ENCODE measurements at places on chromosomes 4 and X. TPM values are rescaled to one million over a fixed set of nuclear protein-coding genes. Genes with fewer than 3 reads are reported as not detected.
A peak's percentile ranks its signal among the peaks of the same experiment; 100 is the strongest.

DNA sequence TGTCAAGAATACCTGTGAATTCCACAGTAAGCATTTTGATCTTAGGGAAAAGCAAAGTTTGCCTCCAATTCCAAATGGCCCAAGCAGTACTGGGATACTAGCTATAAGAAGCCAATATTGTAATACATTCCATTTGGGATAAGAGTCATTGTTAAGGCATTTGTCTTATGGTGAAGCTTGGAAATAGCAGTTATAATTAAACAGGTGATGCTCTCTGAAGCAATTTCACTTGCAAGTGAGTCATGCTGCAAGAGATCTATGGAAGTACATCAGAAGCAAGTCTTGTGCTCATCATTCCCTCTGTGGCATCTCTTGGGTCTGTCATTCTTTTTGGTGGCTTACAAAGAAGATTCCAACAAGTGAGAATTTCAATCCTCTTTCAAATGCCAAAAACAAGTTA lies 386.4 kb upstream of the RPS6KA3 start:
- no peak for DNase-seq

DNA sequence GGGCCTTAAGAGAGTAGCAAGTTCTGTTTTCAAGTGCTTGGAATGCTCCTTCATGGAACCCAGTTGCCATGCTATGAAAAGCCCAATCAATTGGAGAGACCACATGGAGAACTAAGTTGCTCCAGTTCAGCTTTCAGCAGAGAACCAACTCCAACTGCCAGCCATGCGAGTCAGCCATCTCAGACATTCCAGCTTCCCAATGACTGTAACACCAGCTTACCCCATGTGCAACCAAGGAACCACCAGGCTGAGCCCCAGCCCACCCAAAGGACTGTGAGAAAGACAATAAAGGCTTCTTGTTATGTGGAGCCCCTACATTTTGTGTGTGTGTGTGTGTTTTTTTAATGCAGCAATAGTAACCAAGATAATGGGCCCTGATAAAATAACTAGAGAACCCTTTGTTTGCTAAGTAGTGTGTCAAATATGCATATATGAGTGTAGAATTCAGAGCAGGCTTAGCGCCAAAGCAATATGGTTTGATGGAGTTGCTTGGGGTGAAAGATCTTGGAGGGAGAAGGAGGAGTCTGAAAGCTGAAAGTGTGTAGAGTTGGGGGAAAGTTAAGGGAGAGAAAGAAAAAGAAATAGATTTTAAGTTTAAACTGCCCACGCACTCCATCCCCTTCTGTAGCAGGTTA lies 35.0 kb upstream of the CCKAR start:
- DNase-seq = no peak

DNA sequence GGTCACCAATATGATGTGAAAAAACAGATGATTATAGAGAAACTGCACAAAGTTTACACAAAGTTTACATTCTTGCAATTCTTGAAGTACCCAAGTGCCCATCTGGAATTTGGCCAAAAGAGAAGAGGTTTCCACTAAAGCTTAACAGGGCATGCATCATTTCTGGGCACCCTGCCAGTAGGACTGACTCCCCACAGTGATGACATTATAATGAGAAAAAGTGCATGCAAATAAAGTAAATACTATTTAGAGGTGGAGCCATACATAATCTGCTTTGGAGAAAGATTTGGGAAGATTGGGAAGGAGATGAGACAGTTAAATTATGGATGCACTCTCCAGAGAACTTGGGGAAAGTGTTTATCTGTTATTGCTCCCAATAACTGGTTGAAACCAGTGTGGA lies 93.7 kb upstream of the TRPC3 start:
- no peak for DNase-seq

Gene NKX3-2
- total RNA-seq = not detected

- DNase-seq = no peak
Measured at GRCh38 chr4:152221816-152222516, 313.9 kb downstream of the FBXW7 start.

Gene S100G
- not detected for total RNA-seq

- no peak for DNase-seq
Measured at GRCh38 chr4:116847616-116848015, 237.8 kb downstream of the TRAM1L1 start.

Gene F8A3
- not detected for total RNA-seq

- no peak for DNase-seq
Measured at GRCh38 chr4:185735866-185736400, 76.1 kb downstream of the SORBS2 start.

DNA sequence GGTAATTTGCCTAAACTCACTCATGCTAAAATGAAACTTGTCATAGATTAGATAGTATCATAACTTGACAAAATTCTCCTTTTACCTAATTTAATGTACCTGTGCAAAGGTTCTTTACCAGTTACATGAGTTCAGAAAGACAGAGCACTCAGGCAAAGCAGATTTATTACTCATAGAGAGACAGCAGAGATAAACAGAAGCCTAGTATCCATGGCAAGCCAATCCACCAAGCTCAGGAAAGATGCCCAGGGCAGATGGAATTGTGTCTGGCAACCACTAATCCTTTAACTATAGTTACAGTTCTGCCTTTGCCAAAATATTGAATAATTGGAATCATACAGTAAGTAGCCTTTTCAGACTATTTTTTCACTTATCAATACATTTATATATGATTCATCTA lies 826.2 kb downstream of the TECRL start:
- DNase-seq = no peak

DNA sequence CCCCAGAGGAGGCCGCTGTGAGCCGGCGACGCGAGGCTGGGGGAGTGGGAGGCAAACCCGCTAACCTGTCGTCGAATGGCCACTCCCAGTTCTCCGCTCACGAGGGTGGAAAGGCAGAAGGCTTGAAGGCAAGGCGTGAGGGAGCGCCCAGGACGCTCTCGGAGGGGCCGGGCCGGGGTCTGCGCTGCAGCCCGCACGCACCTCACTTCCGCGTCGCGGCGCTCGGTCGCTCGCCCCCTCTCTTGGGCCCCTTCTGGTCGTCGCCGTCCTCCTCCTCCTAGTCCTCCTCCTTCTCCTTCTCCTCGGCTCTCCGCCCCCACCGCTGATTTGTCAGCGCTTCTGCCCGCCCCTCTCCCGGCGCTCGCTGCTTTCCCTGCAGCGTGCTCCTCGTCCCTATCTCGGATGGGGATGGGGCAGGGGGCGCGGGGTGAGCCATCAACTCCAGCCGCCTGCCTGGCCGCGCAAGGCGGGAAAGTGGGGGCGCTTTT lies at the start of gene SNCA:
TSS of gene SNCA (minus strand) at position 265 of the 488 bp plus-strand sequence. CDS start 1,494 bp downstream, outside the sequence.
- DNase-seq = peak; percentile 66

DNA sequence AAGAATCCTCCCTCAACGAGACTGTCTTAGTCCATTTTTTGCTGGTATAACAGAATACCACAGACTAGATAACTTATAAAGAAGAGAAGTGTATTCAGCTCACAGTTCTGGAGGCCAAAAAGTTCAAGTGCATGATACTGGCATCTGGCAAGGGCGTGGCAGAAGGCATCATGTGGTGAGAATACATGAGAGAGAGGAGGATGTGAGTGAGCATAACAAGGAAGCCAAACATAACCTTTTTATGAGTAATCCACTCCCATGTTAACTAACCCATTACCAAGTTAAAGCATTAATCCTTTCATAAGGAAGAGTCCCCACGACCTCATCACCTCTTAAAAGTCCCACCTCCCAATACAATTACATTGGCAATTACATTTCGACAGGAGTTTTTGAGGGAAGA lies 504.6 kb downstream of the IQCM start:
- no peak for DNase-seq

- no peak for DNase-seq
Measured at GRCh38 chrX:136708348-136708747, 60.4 kb downstream of the CD40LG start.

Gene CCNA2
- total RNA-seq = 0.81 TPM

GRCh38 chrX:153865321-153865580 lies 20.7 kb downstream of the L1CAM start:
- no peak for DNase-seq

Gene FAM9C
- total RNA-seq = 0.35 TPM

GRCh38 chrX:149370097-149370496 lies 135.0 kb downstream of the IDS start:
- DNase-seq = no peak

Gene SLC9B1
- total RNA-seq = 0.65 TPM

Gene UCHL1
- 9.5 TPM for total RNA-seq

DNA sequence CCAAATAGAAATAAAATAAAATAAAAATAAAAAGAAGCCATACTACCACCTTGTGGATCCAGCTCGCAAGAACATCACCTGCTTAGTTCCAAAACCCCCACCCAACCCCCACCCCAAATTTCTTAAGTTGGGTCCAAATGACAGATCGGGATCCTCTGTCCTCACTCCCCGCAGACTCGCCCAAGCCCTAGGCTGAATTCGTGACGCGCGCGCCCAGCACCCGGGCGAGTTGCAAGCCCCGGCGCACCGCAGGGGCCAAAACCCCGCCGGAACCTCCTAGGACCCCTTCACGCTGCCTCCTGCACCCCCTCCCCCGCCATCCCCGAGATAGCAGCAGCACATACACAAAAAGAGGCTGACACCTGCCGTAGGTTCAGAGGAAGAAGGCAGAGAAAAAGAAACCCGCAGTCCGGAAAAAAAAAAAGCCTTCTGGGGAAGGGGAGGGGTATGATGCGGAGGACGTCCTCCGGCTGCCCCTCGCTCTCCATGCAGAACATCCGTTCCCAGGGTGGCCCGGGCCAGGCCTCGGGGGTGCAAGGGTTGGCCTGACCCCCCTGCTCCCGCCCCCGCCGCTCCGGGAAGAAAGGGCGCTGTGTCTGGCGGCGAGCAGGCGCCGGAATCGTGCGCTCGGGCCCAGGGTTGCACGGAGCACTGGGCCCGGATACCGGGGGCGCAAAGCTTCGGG lies 2.6 kb downstream of the NLGN4X start:
- DNase-seq = peak; percentile 32

Gene CYBB
- total RNA-seq = 28.8 TPM

- DNase-seq = no peak
Measured at GRCh38 chrX:20130357-20130756, 11.3 kb downstream of the EIF1AX start.

DNA sequence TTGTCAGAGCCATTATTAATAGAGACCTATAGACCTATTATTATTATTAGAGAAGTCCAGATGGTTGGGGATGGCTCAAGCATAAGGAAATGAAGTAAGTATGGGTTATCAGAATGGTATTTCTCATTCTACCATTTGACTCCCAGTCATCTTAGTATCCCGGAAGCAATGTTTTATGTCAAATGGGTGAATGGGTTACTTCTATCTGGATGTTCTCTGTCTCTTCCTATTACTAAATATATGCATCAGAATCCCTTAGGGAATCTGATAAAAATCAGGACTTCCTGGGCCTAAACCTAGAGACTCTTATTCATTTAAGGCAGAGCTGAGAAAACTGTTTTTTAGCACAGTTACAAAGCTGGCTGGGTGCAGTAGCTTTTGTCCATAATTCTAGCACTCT lies 149.9 kb downstream of the SLC10A7 start:
- DNase-seq = no peak

DNA sequence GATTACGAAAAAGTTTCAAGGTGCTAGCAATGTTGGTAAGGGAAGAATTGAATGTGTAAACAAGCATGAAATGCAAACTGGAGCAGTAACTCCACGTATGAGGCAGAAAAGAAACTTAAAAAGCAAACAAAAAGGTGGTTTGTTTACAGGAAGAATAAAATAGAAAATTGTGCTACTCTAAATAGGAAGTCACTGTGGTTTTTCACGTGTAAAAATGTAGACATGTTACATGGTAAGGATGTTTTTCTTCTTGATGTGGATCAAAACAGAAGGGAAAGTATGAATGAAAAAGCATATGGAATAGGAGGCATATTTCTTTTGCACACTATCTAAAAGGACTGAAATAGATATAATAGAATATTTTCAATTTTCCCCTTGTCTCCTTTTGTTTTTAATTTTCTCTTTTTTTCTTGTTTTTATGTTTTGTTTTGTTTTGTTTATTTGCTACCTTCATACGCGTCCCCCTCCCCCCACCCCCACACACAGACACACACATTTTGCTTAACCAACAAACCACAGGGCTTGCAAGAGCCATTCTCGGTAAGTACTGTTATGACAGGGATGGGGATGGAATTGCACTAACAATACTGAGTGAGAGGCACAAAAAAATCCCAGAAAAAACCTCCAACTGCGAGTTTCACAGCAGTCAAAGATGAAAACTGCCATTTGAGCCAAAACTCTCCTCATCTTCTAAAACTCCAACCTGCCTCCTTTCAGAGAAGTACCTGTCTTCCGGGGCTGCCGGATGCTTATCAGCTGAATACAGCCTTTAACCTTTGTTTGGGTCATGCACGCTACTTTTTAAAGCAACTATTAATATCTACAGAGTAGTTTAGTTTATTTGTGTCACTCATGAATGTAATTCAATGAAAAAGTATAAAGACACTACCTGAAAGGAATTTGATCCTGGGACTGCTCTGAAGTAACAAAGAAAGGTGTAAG lies 135.8 kb downstream of the IL15 start:
- DNase-seq = no peak

Gene USP53
- total RNA-seq = 34.7 TPM

DNA sequence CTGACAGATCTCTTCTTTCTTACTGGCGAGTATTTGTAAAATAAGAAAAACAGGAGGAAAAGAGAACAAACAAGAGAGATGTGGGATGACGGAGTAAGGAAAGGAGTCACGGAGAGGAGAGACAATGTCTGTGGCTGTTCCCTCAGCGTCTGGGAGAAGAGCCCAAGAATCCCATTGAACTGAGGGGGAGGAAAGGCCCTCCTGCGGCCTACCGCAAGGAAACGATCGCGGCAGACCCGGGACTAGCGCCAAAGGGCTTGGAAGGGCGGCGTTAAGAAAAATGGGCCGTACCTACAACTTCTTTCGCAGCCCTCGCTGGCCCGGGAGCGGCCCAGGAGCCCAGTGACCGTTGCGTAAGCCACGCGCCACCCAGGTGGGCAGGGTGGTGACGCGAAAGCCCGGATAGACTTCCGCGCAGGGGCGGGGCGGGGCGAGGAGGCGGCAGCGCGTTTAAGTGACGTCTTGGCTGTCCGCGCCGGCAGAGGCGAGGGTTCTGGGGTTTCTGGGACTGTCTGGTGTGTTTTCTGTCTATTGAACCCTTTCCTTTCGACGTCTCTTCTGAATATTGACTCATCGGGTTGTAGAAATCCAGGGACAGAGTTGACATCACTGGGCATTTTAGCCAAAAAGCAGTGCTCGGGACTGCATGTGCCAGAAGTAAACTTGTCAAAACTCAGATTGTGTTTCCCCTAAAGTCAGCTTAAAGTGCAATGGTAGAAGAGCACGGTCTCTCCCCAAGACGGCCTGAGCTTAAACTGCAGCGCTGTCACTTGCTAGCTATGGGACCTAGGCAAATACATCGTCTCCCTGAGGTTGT lies at the start of gene SLC9B1:
TSS of gene SLC9B1 (minus strand) at position 398 of the 817 bp plus-strand sequence. CDS start 27,994 bp downstream, outside the sequence.
- DNase-seq = peak; percentile 98

- no peak for DNase-seq
Measured at GRCh38 chrX:49155243-49155899, 7.2 kb upstream of the MAGIX start.

- no peak for DNase-seq
Measured at GRCh38 chrX:69155786-69156520, 9.3 kb downstream of the PJA1 start.

Gene KLF3
- total RNA-seq = 16.5 TPM

Gene FAM156A
- total RNA-seq = 7.6 TPM

Gene MAGEA4
- not detected for total RNA-seq

- DNase-seq = no peak
Measured at GRCh38 chr4:81356621-81357020, 115.1 kb downstream of the RASGEF1B start.

Measured in Right ventricle myocardium superior (tissue), 1 donor.